Thyroid gland (tissue), 4 donors: ENCODE measurements at places on chromosomes 3 and 15.
A peak's percentile ranks its signal among the peaks of the same experiment; 100 is the strongest.

- DNase-seq, result no peak
Measured at GRCh38 chr3:12998648-12999047, 74.6 kb downstream of the IQSEC1 start.

- DNase-seq, result peak; percentile 26
Measured at GRCh38 chr15:74200412-74200815, 2.2 kb downstream of the STRA6 start.

- DNase-seq, result no peak
Measured at GRCh38 chr3:42406727-42407450, 3.5 kb downstream of the LYZL4 start.

- DNase-seq, result no peak
Measured at GRCh38 chr15:91065505-91065904, 34.6 kb upstream of the SV2B start.

DNA sequence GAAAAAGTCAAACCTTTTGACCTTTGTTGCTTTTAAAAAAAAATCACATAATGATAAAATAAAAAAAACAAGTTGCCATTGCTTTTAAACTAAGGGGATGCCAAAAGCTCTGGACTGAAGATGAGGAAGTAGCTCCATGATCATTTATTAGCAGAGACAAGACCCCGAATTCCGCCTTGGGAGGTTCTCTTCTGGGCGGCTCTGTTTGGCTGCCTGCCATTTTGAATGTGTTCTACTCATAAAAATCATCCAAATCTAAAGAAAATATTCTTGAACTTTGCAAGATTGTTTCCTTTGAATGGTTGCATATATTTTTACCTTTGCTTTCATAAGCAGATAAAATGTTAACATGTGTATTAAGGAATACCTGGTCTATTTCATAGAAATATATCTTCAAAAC lies 63.8 kb downstream of the NCEH1 start:
- DNase-seq, result no peak

- peak; percentile 38 for DNase-seq
Measured at GRCh38 chr3:129226374-129226773, 23.0 kb upstream of the COPG1 start.
